Esophagus squamous epithelium (tissue), 5 donors: ENCODE measurements at places on chromosomes 6 and 20.

GRCh38 chr20:34083781-34084180 lies 28.3 kb downstream of the EIF2S2 start:
- DNase-seq: no peak

- no peak for DNase-seq
Observed at GRCh38 chr20:54611708-54612412, 136.5 kb downstream of the DOK5 start.

DNA sequence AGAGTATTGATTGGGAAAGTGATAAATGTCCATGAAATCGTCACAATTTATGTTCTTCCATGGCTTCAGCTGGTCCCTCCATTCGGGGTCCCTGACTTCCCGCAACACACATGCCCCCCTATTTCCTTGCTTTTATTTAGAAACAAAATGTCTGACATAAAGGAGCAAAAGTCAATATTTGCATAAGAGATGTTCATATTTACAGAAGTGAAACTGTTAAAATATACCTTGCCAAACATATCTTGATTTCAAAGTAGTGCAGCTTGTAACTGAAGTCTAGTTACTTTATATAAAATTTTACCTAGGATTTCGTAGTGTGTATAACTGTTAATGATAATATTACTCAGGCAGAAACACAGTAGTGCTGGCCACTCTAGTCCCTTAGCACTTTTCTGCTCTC lies 548.9 kb upstream of the ADGRB3 start:
- DNase-seq: no peak

DNA sequence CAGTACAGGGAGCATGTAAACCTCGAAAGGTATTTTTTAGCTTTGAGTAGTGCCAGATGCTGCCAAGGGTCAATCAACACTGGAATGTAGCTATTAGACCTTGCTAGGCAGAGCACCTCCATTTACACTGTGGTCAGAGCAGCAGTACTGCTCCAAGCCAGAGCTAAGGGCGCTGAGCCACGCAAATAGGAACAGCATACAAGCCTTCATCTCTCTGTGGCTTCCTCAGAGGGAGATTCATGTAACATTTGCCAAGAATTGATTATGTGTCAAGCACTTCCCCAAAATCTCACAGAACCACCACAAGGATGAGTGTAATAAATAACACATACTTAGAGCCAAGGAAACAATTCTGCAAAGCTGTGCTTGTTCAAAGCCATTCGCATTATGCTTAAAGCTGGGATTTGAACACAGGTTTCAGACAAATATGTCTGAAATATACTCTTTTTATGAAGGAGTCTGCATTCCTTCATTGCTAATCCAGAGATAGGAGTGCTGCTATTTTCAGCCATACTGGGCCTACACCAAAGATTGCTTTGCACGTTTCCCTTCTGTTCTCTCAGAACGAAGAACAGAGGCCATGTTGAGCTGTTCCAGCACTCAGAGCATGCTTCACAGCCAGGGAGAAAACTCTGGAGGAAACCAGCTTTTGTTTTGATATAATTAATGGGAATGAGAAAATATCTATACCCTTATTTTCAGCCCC lies 97.7 kb downstream of the SLC16A10 start:
- DNase-seq: no peak

- DNase-seq: no peak
Observed at GRCh38 chr6:113540466-113540865, 316.7 kb upstream of the MARCKS start.

GRCh38 chr6:5905431-5906339 lies 101.0 kb downstream of the NRN1 start:
- no peak for DNase-seq

GRCh38 chr20:57580478-57581201 lies 19.7 kb downstream of the PCK1 start:
- no peak for DNase-seq

DNA sequence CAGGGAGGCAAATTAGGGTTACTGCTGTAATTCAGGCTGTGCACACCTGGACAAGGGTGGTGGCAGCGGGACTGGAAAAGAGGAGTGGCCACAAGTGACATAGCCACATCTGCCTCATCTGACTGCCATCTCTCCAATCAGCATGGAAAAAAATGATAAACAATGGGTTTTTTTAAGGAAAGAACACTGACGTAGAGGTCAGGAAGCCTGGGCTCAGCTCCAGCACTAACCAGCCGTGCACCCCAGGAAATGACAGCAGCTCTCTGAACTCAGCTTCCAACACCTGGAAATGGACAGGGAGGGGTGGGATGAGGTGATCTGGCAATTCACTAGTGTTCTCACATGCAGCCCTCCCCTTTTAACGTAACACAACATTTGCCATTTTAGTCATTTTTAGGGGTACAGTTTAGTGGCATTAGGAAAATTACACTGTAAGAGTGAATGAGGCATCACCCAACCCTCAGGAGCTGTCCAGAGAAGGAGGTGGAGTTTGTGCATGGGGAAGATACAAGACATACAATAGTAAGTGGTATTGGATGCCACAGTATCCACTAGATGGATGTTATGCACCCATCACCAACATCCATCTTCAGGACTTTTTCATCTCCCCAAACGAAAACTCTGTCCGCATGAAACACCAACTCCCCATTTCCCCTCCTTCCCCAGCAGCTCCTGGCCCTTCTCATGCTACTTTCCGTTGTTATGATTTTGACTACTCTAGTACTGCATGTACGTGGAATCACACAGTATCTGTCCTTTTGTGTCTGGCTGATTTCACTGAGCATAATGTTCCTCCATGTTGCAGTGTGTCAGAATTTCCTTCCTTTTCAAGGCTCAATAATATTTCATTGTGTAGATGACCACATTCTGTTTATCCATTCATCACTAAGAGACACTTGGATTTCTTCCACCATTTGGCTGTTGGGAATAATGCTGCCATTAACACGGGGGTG lies 215.5 kb upstream of the ECI2 start:
- DNase-seq: no peak

- DNase-seq: no peak
Observed at GRCh38 chr6:107489636-107490565, at the start of gene SOBP. SOBP (plus strand) TSS chr6:107490117; CDS start chr6:107490617, 500 bp downstream.

DNA sequence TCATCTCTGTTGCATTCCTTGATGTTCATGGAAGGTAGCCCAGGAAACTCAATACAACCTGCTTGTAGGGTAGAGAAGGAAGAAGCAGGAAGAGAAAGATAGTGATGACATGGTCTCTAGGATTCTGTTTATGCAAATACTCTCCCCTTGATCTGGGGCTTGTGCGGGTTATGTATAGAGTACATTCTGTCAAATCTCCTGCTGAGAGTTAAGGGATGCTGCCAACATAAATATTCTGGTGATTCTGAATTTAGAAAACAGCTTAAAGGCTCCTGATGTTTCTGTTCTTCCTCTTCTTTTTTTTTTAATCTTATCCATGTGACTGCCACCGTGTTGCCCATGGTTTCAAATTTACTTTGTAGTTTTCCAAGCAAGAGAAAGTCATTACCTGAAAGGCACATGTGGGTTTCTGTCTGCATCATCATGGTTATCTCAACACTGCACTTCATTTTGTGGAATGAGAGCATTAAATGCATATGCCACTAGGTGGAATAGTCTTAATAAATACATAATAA lies 150.6 kb downstream of the RPS12 start:
- no peak for DNase-seq
